Effector CD8-positive, alpha-beta T cell (primary cell): ENCODE measurements at places on chromosomes 2 and 18.
A peak's percentile ranks its signal among the peaks of the same experiment; 100 is the strongest.

DNA sequence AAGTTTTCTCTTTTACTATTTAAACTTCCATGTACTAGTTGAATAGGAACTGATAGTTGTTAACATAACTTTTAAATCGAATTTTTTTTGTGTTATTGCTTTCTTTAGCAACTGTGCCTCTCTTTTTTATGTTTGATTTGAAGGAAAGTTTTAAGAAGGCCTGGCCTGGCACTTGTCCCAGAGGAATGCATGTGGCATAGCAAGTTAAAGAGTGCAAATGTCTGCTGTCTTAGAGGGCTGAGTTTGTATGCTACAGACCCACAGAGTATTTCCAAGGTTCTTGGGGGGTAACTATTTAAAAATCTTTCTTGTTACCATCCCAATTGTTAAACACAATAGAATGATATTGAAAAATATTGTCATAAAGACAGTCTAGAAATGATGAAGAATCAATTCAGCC lies 47.0 kb downstream of the MTCL1 start:
- no peak for DNase-seq

GRCh38 chr18:5462227-5462626 lies 81.6 kb downstream of the EPB41L3 start:
- no peak for DNase-seq

GRCh38 chr2:62919041-62919440 lies 131.6 kb upstream of the OTX1 start:
- DNase-seq, result no peak

DNA sequence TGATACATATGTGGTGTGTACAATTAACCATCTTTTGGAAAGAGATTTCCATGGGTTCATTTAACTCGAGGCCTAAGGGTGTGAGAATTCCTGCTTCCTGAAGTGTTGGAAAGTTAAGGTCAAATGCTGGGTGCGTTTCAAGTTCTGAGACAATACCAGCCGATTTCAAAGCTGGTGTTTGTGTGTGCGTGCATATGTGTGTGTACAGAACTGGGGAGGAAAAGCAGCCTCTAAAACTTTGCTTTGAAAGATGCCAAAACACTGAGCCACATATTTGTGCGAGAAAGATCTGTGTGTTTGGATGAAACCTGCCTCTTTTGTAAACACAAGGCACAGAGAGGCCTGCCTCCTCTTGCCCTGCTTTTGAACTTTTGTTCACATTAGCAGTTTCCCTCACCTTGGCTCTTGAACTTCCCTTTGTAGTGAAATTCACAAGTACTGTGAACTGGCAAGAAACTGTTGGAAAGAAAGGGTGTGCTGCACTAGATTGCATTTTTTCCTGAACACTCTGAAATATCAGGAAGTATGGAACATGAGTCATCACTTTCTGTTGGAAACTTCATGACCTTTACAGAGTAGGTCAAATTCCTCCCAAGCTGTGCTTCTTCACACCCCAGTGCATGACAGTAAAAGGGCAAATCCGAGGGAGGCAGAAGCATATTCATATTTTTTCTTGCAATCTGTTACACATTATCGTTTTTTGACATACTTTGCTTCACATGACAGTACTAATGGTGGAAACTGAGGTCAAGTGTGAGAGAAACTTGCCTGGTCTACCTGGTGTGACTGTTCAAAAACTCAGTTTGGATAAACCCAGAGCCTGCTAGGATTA lies 20.0 kb upstream of the CAVIN2 start:
- DNase-seq, result no peak

- no peak for DNase-seq
Measured at GRCh38 chr2:1659951-1660565, 84.3 kb downstream of the PXDN start.

GRCh38 chr2:240903191-240904060 lies 2.7 kb upstream of the CROCC2 start:
- no peak for DNase-seq

GRCh38 chr18:14086458-14087231 lies 45.6 kb downstream of the ZNF519 start:
- no peak for DNase-seq

DNA sequence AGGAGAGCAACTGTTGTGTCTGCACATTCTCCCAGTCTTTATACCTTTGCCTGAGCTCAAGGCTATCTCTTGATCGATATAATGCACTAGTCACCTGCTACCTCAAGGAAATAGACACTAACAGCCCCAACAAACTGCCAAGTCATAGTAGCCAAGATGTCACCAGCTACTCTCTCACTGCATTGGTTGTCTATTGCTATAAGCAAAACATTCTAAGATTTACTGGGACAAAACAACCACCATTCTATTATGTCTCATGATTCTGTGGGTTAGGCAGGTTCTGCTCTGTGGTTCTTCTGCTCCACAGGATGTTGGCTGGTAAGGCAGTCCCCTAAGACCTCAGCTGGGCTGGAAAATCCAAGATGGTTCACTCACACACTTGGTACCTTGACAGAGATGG lies 28.5 kb upstream of the MLPH start:
- no peak for DNase-seq

GRCh38 chr2:9844036-9844483 lies 786 bp downstream of the TAF1B start:
- no peak for DNase-seq

GRCh38 chr2:25711675-25712354 lies 38.4 kb upstream of the DTNB start:
- DNase-seq, result no peak

- no peak for DNase-seq
Measured at GRCh38 chr18:5144629-5145028, 52.4 kb downstream of the AKAIN1 start.

- DNase-seq, result peak; percentile 24
Measured at GRCh38 chr2:157443795-157444640, at the start of gene CYTIP. CYTIP (minus strand) TSS chr2:157444089; CDS start chr2:157444020, 69 bp downstream.

DNA sequence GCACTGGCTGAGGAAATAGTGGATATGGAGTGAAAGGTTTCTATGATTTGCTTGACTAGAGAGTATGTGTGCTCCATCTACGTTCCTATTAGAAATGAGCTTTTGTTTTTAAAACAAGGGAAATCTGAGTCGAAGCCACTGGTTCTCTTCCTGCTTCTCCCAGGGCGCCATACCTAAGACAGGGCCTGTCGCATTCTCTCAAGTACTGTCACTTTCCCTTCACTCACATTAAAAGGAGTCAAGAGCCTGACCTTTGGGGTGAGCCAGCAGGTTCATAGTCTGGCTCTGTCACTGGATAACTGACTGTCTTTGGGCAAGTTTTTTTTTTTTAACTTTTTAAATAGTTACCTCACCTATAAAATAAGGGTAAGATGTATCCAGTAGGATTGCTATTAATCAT lies 121.0 kb downstream of the MAP3K20 start:
- DNase-seq, result no peak

- DNase-seq, result no peak
Measured at GRCh38 chr2:233163486-233164103, 87.9 kb upstream of the ATG16L1 start.

DNA sequence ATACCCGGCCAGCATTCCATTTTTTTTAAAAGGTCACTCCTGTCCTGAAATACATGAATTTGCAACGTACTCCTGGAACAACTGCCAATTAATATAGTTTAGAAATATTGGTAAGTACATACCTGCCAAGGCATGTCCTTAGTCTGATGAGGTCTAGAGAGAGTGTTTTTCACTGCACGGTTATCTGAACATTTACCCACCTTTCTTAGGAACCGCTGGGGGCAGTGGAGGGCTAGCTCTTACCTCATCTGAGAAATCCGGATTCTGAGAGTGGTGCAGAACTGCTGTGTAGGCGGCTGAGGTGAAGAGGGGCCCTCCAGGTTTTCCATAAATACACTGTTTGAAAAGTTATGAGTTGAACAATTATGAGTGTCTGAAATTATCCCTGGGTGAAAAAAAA lies 133.1 kb upstream of the CCDC195 start:
- no peak for DNase-seq

GRCh38 chr2:203328760-203329540 lies 756 bp downstream of the ABI2 start:
- DNase-seq, result peak; percentile 15

DNA sequence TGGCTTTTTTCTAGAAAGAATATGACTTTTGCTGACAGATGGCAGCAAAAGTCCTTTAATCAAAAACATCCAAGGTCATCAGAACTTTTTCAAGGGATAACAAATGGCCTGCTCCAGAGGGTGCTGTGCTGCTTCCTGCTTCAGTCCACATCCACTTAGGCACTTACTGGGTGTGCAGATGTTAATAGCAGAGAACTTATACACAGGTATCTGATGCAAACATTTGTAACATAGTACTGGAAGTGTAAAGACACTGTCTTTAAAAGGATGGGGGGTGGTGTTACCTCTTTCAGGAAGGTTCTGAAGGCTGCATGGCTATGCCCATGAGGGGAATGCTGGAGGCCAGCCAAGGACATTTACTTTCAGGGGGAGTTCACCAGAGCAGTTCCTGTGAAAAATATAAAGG lies 5.5 kb downstream of the HOXD8 start:
- DNase-seq, result no peak

GRCh38 chr18:43563780-43564179 lies 286.5 kb upstream of the SYT4 start:
- no peak for DNase-seq

DNA sequence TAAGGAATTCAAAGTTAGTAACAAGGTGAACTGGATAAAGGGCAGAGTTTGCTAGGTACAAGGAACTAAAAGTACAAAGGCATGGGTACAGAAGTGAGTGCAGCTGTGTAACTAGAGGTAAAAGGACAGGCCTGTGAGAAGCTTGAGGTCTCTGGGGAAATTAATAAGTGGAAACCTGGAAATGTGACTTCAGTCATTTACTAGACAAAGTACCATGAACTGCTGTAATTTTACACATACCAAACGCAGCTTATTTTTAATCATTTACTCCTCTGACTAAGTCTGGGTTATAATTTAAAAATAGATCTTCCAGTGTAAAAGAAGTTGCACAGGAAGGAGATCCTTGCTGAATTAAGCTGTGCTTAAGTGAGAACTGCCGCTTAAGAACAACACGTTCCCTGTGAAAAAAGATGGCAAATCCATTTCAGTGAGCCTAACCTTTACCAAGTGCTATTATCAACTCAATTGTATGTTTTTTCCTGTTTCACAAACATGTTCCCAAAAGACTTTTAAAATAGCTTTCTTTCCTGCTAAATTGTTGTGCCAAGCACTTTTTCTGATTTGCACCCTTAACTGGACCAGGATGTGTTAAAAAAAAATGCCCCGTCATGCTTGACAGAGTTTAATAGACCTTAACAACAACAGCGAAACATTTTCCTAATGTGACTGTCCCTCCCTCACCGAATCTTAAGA lies 44.3 kb downstream of the CALCRL start:
- DNase-seq, result no peak

DNA sequence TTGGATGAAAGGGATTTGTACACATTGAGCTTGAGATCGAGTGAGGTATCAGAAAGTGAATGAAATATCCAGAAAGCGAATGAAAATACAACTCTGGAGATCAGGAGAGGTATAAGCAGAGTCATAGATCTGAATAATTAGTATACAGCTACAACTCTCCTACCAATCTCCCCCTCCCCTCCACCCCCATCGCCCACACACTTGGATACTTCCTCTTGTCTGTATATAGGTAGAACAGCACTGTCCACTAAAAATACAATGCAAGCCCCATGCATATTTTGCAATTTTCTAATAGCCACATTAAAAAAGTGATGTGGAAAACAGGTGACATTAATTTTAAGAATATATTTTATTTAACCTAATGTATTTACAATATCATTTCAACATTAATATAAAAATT lies 23.7 kb upstream of the WIPF1 start:
- DNase-seq, result no peak

DNA sequence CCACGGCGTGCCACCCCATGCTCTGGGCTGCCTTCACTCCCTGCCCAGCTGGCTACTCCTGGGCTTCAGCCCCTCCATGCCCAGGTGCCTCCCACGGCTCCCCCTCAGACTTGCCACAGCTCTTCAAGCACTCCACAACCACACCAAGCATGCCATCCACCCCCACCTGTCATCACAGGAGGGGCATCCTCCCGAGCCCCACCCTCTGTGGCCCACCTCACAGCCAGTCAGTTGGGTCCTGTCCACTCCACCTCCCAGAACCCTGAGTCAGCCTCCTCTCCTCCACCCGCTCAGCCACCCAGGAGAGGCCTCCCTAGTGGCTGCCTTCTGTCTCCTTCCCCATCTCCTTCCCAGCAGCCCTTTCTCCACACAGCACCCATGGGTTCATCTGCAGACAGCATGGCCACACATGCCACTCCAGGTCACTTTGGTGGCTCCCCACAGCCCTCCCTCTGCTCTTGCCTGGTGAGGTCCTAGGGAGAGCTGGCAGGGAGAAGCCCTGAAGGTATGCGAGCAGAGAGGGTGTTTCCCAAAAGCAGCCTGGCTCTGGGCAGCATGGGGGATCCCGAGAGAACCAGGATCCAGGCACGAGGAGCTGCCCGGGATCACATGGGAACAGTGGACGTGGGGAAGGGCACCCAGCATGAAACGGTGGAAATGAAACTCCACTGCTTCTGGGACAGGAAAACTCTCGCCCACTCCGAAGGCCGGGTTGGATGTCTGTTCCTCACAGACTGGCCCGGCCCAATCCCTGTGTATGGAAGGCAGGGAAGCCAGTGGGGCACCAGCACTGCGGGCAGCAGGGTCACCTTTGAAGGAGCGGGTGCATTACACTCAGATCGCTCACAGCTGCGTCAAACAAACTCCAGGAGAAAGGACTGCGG lies 2.7 kb downstream of the LIMS2 start:
- DNase-seq, result no peak

GRCh38 chr2:71078624-71079023 lies 10.2 kb downstream of the NAGK start:
- no peak for DNase-seq

DNA sequence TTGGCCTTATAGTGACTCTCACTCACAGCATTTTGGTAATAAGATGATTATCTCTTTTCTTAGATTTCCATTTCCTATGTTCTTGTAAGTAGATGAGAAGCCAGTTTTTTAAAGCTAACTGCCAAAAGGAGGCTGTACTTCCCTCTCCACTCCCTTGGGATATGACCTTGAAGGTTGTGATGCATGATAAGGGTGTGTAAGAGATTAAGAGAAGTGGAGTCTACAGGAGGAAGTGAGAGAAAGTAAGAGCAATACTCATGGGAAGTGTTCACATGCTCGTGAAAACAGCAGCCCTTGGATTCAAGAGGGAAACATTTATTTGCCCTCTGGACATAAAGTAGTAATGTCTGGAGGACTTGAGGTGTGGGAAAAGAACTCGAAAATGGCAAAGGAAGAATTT lies 171.5 kb downstream of the EVA1A start:
- DNase-seq, result no peak
